ENCODE measurements at places on chromosomes 5 and 9.
A peak's percentile ranks its signal among the peaks of the same experiment; 100 is the strongest.

DNA sequence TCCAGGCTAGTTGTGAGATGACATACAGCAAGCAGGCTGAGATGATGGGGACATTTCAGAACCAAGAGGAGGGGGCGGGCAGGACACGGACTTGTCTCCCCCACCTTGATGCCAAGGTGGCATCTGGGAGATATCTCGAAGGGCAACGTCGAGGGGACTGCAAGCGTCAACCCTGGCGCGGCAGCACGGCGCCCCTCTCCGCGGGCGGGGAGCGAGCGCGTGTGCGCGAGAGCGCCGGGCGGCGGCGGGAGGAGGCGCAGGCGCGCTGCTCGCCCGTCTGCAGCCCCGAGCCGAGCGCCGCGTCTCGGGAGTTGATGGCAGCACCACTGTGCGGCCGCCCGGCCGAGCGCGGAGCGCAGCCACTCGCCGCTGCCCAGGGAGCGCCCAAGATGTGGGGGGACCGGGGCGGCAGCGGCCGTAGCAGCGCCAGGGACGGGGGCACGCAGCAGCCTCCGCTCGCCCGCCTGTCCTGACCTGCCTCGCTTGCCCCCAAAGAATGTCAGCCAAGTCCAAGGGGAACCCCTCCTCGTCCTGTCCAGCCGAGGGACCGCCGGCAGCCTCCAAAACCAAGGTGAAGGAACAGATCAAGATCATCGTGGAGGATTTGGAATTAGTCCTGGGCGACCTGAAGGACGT lies at the start of gene PRR16:
Gene PRR16, plus strand, starts transcription at position 310 of the 636 bp plus-strand sequence.
- no peak within 1 kb of the TSS for H3K4me3 ChIP-seq
- H3K36me3 ChIP-seq, result no peaks in the 10 kb centered on the region
- H3K4me1 ChIP-seq, result peaks cover 5% of the 10 kb centered on the region
- H3K27ac ChIP-seq, result no peak within 1 kb of the TSS
- H3K27me3 ChIP-seq, result no peaks in the 10 kb centered on the region

- H3K4me3 ChIP-seq, result no peak overlapping the region
- no peaks in the 10 kb centered on the region for H3K4me1 ChIP-seq
- no peaks in the 10 kb centered on the region for H3K36me3 ChIP-seq
- no peak overlapping the region for H3K27ac ChIP-seq
- DNase-seq, result no peak
These were observed 21.1 kb upstream of the DMRTA1 start for GRCh38 chr9:22425551-22425950.

- no peaks in the 10 kb centered on the region for H3K27me3 ChIP-seq
- H3K36me3 ChIP-seq, result no peaks in the 10 kb centered on the region
- no peak overlapping the region for H3K27ac ChIP-seq
- no peak overlapping the region for H3K4me3 ChIP-seq
These were observed 10.5 kb downstream of the LHX6 start for GRCh38 chr9:122218071-122218934.

DNA sequence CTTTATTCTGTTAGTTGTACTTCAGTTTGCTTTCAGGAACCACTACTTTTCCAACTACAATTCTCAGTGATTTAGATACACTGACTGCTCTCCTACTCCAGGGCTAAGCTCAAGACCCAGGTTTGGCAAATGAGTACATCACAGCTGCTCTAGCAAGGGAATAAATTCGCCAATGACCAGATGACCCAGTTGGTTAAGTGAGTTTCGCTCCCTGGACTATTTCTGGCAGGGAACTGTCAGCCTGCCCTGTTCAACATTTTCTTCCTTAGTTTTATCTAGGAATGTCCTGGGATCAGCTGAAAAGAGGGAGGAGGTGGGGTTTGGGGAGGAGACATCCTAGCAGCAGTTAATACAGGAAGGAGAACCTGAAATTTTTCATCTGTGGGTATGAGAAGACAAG lies 6.4 kb upstream of the STARD4 start:
- H3K27ac ChIP-seq, result no peak overlapping the region
- no peak for DNase-seq
- no peak overlapping the region for H3K4me3 ChIP-seq

GRCh38 chr9:98712987-98713386 lies 4.3 kb upstream of the GABBR2 start:
- no peak overlapping the region for H3K4me3 ChIP-seq
- DNase-seq, result no peak
- no peak overlapping the region for H3K27ac ChIP-seq
- no peaks in the 10 kb centered on the region for H3K4me1 ChIP-seq
- no peaks in the 10 kb centered on the region for H3K36me3 ChIP-seq

- H3K4me1 ChIP-seq, result no peaks in the 10 kb centered on the region
- peak; percentile 65 for DNase-seq
- H3K36me3 ChIP-seq, result no peaks in the 10 kb centered on the region
These were observed 48.6 kb upstream of the SH3PXD2B start for GRCh38 chr5:172502969-172503368.

DNA sequence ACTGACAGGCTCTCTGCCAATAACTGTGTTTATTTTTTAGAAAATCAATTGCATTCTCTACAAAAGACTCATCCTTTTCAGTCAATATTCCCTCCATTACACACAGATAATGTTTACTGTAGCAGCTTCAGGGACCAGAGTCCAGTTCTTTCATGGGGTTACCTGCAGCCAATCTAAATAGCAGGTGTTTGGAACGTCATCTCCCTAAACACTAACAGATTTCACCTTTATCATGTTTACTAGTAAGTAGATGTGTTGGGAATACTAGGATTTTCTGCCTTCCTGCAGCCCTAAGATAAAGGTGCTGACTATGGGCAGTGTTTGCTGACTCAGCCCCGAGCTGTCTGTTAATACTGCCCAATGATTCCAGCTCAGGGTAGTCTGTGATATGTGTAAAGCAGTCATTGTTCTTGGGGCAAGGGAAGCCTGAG lies 447.0 kb downstream of the KIF4B start:
- H3K27me3 ChIP-seq, result no peaks in the 10 kb centered on the region
- no peak overlapping the region for H3K27ac ChIP-seq
- no peak for DNase-seq
- no peaks in the 10 kb centered on the region for H3K36me3 ChIP-seq
- H3K4me3 ChIP-seq, result no peak overlapping the region
- no peaks in the 10 kb centered on the region for H3K4me1 ChIP-seq

DNA sequence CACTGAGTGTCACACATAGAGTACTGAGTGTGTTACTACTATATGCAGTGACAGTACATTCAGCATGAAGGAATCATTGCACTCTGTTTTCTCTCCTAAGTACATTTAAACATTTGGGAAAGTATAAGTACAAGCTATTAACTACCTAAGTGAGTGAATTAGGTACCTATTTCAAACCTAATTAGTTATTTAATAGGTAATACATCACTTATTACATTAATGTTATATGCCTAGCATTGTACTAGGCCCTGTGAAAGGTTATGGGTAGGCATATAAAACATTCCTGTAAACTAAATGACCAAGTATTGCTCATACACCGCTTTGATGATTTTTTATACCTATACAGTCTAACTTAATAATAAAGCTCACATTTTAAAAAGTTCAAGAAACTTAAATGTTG lies 25.7 kb upstream of the PPP3R2 start:
- no peaks in the 10 kb centered on the region for H3K4me1 ChIP-seq
- no peak for DNase-seq
- no peak overlapping the region for H3K4me3 ChIP-seq
- H3K27me3 ChIP-seq, result no peaks in the 10 kb centered on the region
- H3K27ac ChIP-seq, result no peak overlapping the region
- no peaks in the 10 kb centered on the region for H3K36me3 ChIP-seq

DNA sequence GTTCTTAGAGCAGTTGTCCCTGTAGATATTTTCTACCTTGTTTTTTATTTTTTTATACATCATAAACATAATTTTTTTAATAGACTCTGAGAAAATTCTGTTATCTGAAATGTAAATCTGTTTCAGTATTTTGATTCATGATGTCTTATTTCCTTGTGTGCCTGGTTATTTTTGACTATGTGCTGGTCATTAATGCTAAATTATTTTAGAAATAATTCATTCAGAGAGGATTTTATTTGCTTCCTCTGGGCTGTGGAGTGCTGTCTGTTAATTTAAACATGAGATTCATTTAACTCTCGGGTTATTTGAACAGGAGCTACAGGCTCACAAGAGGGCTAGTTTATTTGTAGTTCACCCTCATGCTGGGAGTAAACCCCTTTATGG lies 124.3 kb upstream of the PITX1 start:
- H3K36me3 ChIP-seq, result no peaks in the 10 kb centered on the region
- no peak overlapping the region for H3K4me3 ChIP-seq
- H3K27me3 ChIP-seq, result no peaks in the 10 kb centered on the region
- no peak overlapping the region for H3K27ac ChIP-seq
- H3K4me1 ChIP-seq, result peaks cover 17% of the 10 kb centered on the region

DNA sequence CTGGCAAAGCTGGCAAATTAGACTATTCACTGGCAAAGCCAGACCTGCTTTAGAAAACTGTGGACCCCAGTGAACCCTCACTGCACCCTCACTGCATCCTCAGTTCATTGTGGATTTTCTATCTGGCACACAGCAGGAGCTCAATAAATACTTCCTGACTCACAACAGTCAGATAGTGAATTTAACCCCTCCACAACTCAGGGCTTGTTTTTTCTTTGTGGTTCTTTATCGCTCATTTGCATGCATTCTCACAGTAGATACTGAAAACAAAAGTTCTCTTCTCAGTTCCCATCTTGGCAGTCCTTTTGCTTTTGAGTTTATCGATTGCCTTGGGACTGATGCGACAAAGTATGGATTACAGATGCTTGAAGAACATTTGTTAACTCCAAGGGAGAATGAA lies 99.8 kb downstream of the ACTL7B start:
- H3K27me3 ChIP-seq, result no peaks in the 10 kb centered on the region
- H3K27ac ChIP-seq, result no peak overlapping the region
- no peak overlapping the region for H3K4me3 ChIP-seq
- H3K4me1 ChIP-seq, result no peaks in the 10 kb centered on the region
- no peak for DNase-seq

DNA sequence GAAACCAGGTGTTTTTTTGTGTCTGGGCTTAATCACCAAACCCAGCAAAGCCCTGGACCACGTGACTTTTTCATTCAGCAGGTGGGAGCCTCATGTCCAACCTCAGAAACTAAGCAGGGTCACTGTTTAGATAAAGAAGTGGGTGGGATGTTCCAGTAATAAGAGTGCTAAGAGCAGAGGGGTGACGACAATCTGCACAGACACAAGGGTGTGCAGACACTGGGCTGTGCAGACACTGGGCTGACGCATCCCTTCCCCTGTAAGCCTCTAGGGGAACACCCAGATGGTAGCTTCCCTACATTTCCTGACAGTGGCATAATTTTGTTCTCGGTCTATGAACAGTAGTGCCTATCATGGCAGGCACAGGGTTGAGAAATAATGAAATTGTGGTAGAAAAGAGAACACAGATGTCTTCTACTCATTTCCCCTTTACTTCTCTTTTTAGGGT lies 85.1 kb downstream of the SAXO1 start:
- H3K27ac ChIP-seq, result no peak overlapping the region
- H3K36me3 ChIP-seq, result no peaks in the 10 kb centered on the region
- H3K27me3 ChIP-seq, result no peaks in the 10 kb centered on the region
- no peak overlapping the region for H3K4me3 ChIP-seq
- no peak for DNase-seq

DNA sequence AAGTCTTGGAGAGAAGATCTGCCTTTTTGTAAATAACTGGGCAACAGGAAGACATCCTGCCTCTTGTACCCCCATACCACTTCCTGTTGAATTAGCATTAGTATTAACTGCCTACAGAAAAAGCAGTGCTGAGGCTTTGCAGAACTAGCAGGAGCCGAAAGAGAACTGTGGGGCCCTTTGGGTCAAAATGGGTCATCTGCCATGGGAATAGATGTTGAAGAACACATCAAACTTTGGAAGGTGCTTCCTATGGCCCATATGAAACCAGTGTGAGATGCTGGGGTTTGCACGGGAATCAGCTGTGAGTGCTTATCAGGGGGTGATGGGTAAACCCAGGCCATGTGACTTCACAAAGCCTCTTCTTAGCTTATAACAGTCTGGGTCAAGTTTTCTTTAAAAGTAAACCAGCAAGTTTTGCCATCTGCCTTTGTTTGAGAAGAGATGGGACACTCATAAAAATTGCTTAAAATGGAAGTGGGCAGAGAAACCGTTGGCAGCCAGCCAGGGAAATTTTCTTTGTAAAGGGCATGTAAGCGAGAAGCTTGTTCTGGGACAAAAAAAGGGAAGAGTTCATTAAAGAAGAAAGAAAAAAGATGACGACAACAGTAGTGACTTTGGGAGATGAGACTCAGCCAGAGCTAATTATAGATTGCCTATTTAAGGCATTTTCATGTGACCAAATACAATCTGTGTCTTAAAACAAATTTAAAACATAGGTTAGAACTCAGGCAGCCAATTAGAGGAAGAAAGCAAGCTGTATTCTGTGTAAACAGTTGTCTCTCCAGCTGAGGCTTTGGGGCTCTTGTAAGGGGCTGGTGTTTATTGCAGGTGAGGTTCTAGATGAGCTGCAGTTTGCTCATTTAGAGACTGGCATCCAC lies 4.4 kb downstream of the SLC25A25 start:
- peak overlapping the region; percentile 86 for H3K27ac ChIP-seq
- H3K4me3 ChIP-seq, result peak overlapping the region; percentile 54
- H3K36me3 ChIP-seq, result no peaks in the 10 kb centered on the region
- H3K27me3 ChIP-seq, result no peaks in the 10 kb centered on the region
- peaks cover 38% of the 10 kb centered on the region for H3K4me1 ChIP-seq

GRCh38 chr5:87300744-87301143 lies 33.1 kb downstream of the RASA1 start:
- peaks cover 22% of the 10 kb centered on the region for H3K36me3 ChIP-seq
- peaks cover 14% of the 10 kb centered on the region for H3K4me1 ChIP-seq
- H3K4me3 ChIP-seq, result no peak overlapping the region
- H3K27ac ChIP-seq, result no peak overlapping the region
- H3K27me3 ChIP-seq, result no peaks in the 10 kb centered on the region

DNA sequence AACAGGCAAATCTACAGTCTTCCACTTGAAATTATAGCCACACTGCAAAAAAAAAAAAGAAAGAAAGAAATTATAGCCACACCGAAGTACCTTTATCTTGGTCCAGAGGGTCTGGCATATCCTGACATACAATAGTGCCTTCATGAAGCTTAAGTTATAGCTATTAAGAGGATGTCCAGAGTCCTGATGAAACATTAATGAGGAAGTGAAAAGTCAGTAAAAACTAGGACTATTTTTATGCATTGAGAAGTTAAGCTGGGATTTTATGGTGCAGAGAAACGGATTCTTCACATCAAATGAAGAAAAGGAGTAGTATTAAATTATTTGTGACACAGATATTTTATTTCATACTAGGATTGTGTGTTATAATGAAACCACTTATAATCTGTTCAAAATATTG lies 123.9 kb downstream of the SV2C start:
- H3K4me1 ChIP-seq, result no peaks in the 10 kb centered on the region
- no peak for DNase-seq
- no peaks in the 10 kb centered on the region for H3K27me3 ChIP-seq
- no peaks in the 10 kb centered on the region for H3K36me3 ChIP-seq
- no peak overlapping the region for H3K27ac ChIP-seq
